ENCODE measurements at places on chromosomes 3 and 15.

GRCh38 chr3:11692532-11692813, 48.8 kb upstream of the VGLL4 start:
- no peak for DNase-seq

- DNase-seq: no peak
Measured at GRCh38 chr15:43552986-43553385, 35.6 kb downstream of the MAP1A start.

- DNase-seq: no peak
Measured at GRCh38 chr15:98599909-98600691, 48.2 kb upstream of the IGF1R start.

- no peak for DNase-seq
Measured at GRCh38 chr3:111999484-112000324, 982 bp downstream of the TAGLN3 start.

- DNase-seq: no peak
Measured at GRCh38 chr3:64578062-64578770, 109.6 kb downstream of the ADAMTS9 start.

GRCh38 chr3:14810070-14810791, 8.5 kb upstream of the FGD5 start:
- no peak for DNase-seq

GRCh38 chr15:74964794-74965193, 8.2 kb upstream of the RPP25 start:
- no peak for DNase-seq

DNA sequence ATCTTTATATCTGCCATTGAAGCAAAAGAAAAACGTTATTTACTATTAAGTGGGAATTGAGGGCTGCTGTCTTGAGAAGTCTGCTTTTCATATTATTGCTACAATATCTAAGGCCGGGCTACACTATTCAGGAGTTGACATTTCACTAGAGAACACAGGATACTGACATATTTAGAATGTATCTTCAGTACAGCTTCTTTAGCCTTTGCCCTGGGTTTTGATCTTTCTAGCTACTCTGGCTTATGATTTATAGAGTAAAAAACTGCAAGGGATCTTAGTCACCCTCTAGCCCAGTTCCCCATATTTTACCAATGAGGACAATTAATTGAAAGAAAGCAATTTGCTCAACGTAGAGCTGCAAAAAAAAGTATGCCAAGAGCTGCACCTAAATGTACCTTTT, 307.4 kb upstream of the DPPA4 start:
- no peak for DNase-seq

DNA sequence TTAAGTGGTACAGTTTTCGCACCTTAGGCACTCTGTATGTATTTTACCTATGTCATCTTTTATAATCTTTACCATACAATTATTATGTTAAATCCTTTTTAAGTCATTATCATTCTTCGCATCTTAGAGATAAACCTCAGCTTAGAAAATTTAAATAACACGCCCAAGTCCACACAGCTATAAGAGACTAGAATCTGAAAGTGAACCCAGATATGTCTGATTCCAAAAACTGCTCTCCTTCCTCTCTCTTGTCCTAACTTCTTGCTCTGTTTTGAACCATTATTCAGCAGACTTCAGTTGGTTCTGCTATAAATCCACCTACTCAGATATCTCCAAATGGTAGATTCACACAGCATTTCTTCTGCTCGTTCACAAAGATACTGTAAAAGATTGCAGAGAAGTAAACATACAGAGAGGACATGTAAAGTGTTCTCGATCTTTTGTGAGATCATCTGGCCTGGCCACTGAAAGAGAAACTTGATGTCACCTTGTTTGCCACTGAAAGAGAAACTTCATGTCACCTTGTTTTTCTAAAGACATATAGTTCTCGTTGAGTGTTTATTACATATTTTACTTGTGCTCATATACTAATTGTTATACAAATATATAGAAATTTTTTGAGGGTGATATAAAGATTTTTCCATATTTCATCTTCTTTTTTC, 533.2 kb downstream of the GRM7 start:
- no peak for DNase-seq

DNA sequence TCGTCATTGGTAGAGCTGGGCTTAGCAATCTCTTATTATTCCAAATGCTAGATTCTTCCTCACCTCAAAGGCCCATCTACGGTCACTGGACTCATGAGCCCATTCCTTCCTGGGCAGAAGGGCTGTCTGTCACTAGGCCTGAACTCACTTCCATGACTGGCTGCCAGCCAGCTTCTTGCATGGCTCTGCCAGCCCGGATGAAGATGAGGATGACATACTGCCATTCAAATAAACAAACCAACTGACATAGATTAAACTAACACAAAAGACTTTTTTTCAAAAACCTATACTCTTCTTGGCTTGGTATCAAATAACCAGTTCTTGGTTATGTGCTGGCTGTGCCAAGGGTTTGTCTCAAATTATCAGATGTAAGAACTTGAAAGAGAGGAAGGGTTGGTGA, 23.8 kb downstream of the ISL2 start:
- no peak for DNase-seq

DNA sequence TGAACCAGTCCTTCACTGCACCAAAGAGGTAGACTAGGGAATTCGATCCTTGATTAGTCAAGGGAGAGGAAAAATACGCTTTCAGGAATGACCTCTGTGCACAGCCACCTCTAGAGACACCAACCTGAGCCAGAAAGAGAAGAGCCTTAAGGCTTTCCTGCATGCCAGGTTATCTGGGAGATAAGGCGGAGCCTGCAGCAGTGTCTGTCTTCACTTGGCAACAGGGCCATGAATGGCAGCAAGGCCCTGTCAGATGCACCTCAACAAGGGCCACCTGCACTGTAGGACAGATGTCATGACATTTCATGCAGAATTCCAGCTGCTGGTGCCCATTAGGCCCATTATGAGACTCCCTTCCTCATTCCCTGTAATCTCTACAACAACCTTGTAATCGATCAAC, 88.1 kb downstream of the MEX3B start:
- DNase-seq: no peak

GRCh38 chr3:5014391-5014790, 35.2 kb downstream of the BHLHE40 start:
- DNase-seq: no peak

GRCh38 chr3:179510496-179510895, 52.2 kb upstream of the ACTL6A start:
- DNase-seq: no peak

DNA sequence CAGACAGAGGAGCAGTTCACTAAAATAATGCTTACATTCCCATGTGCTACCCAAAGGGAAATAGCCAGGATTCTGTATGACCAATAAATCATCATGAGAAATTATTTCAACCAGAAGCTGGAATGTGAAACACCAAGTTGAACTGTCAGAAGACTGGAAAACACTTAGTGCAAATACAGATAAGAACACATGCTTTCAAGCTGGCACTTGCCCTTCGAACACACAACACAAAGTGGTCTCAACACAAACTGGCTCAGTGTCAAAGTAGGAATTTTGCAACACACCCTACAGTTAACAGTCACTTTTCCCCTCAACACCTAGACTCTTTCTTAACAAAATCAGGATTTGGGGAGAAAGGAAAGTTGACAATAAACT, 1.3 kb downstream of the FSD2 start:
- DNase-seq: no peak

GRCh38 chr3:110790631-110791030, 281.0 kb upstream of the NECTIN3 start:
- DNase-seq: no peak

DNA sequence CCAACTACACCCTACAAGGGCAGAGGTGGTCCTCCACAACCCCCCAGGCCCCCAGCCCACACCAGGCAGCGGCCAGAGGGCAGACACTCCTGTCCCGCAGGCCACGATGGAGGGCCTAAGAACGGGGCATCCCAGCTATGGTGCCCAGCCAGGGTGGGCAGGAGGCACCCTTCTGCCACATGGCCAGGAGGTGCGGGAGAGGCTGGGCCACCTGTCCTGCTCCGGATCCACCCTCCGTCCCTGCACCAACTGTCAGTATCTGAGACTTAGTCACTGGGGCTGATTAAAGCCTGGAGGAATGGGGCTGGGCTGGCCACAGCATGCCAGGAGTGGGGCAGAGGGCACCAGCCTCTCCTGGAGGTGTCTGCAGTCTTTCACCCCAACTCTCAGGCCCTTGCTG, 37.9 kb downstream of the TNK2 start:
- no peak for DNase-seq

GRCh38 chr3:15405448-15406050, 21.8 kb downstream of the METTL6 start:
- peak; percentile 66 for DNase-seq

DNA sequence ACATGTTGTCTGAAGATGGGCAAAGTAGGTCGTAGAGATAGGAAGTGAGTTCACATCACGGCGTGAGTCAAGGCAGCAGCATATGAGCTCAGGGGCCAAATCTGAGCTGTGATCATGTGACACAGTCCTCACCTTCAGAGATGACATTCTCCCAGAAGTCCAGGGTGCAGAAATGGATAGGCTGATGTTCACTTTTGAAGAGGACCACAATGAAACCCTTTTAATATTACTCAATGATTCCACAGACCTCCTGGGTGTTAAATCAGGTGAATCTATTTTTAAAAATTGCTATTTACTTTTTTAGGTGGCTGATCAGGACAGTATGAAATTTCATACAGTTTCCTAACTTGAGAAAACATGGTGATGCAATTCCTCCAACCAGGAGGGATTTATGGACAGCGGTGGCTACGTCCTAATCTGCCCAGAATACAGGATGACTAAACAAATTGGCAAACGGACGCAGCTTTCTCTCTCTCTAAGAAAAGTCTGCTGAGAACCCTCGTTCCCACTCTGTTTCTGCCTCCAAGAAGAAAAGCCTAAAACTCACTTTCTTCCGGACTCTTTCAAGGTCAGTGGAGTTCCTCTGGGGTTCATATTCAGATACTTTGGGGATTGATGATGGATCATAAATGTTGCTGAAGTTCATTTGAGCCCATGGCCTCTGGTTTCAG, 34.4 kb downstream of the B3GNT5 start:
- DNase-seq: no peak

GRCh38 chr3:171688593-171688992, 121.7 kb downstream of the PLD1 start:
- no peak for DNase-seq

DNA sequence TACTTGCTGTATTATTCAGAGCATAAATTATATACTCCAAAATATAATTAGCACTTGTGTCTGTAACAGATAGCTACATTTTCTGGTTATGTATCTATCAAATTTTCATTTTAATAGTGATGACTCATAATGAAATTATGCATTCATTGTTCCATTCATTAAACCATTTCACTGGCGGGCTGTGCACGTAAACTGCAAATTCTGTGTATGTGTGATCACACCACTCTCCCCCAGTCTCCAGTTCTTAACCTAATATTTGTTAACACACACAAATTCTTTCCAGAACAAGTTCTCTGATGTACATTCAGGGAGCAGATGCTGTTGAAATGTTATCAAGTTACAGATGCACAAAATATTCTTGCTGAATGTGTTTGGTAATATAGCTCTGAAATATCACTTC, 3.8 kb upstream of the KCNMB2 start:
- peak; percentile 24 for DNase-seq

DNA sequence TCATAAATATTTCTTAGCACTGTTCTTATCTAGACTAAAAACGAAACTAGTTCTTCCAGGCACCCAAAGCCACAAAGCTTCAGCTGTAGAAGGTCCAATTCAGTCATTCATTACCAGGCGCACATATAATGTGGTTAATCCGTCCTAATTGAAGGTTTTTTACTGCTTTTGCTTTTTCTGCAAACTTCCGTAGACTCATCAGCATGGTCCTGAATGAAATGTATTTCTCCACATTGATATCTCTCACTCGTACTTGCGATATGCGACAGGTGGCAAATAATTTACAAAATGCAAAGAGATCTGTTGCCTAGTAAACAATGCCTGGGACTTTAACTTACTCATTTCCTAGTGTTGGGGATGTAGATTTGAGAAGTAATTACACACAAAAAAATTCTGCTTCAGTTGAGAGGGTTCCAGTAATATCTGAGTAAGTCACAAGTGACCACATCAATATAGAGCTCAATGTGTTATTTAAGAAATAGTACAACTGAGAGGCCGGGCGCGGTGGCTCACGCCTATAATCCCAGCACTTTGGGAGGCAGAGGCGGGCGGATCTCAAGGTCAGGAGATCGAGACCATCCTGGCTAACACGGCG, 75.0 kb upstream of the MBNL1 start:
- DNase-seq: no peak

GRCh38 chr3:160935413-160936095, 169.6 kb downstream of the B3GALNT1 start:
- DNase-seq: no peak

GRCh38 chr15:89141885-89142284, 53.6 kb downstream of the ABHD2 start:
- no peak for DNase-seq

DNA sequence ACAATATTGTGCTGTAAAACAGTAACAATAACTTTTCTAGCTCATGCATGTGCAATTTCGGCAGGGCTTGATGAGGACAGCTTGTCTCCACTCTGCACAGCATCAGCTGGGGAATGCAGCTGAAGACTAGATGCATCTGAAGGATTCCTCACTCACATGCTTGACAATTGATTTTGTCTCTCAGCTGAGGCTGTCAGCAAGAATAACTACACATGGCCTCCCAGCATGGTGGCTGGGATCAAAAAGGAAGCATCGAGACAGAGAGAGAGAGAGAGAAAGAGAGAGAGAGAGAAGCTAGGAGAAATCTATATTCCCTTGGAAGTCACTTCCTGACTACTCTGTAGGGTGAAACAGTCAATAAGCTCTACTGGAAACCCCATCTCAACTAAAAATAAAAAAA, 487.1 kb downstream of the PLOD2 start:
- DNase-seq: no peak

- DNase-seq: peak; percentile 3
Measured at GRCh38 chr3:49092938-49093852, 676 bp downstream of the QRICH1 start.

DNA sequence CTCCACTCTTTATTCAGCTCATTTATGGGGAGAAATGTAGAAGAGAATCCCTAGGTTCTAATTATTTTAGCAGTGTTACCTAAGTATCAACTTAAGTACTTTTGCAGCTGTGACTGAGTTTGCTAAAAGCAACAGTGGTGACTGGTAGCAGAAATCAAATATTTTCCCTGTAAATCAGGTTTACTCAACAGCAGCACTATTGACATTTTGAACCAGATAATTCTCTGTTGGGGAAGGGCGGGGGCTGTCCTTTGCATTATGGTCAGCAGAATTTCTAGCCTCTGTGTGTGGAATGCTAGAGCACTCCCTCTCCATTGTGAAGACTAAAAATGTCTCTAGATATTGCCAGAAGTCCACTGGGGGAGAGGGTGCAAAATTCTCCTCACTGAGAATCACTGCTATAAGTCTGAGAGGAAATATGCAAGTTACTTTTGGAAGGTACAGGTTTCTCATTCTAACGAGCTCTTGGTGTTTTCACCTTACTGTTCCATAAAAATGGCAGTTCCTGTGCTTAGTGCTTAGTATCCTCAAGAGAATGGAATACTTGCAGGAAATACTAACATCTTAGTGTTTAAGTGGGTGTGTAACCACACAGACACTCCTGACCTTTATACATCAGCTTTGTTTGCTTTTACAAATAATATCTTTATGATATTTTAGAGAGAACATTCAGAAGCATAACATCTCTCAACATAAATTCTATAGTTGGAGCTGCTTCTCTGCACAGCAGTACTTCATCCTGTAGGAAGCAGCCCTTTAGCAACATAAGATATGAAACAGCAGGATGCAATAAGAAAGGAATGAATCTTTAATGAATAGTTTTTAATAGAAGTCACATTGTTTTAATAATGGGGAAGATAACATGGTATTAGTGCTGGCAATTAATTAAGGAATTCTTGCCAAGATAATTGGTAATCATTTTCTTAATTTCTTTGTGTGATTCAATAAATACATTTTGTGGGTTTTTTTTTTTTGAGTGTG, 246.5 kb upstream of the GOLIM4 start:
- DNase-seq: no peak

Measured in NCI-H510A treated with DMSO at 0.1 percent for 48 hours (cell line).